Body of pancreas (tissue), 4 donors: ENCODE measurements at places on chromosomes 13 and 19. TPM values are rescaled to one million over a fixed set of nuclear protein-coding genes. Genes with fewer than 3 reads are reported as not detected.
A peak's percentile ranks its signal among the peaks of the same experiment; 100 is the strongest.

OXGR1 gene
- total RNA-seq: 0.52 TPM

ZNF541 gene
- total RNA-seq: under 0.01 TPM

DNA sequence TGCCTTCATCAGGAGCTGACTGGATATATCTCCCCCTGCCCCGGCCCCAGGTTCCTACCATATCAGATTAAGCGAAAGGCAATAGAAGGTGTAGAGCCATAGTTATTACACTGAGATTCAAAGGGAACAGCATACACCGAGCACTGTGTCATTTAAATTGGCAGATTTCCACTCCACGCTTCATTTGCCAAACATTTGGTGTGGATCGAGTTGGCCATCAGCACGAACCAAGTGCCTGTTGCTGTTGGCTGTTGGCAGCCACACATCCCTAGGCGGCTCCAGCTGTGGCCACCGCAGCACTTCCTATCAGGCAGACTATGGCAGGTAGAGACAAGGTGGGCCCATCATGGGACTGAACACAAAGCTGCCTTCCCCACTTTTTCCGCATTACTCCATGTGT lies 115.8 kb downstream of the CCNA1 start:
- DNase-seq: no peak

GRCh38 chr13:29255567-29255966 lies 339.9 kb downstream of the SLC7A1 start:
- no peak for DNase-seq

DNA sequence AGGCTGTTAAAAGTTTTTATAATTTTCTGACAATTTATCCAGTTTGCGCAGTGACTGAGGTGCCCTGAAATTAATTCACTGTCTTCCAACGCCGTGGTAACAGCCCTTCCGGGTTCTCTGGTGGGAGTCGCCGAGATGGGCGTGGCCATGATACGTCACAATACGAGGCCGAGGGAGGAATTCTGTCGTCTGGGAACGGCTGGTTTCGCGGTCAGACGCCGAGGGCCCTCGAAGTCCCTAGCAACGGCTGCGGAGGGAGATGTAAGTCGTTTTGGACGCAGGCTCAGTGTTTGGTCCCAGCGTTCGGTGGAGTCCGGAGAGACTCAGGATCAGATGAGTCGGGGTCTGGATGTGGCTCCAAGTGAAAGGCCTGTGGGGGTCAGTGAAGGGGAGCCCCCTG lies 21.7 kb downstream of the ZNF613 start:
- DNase-seq: peak; percentile 20

- DNase-seq: no peak
Observed at GRCh38 chr13:93794197-93794885, 567.7 kb downstream of the GPC6 start.

DNA sequence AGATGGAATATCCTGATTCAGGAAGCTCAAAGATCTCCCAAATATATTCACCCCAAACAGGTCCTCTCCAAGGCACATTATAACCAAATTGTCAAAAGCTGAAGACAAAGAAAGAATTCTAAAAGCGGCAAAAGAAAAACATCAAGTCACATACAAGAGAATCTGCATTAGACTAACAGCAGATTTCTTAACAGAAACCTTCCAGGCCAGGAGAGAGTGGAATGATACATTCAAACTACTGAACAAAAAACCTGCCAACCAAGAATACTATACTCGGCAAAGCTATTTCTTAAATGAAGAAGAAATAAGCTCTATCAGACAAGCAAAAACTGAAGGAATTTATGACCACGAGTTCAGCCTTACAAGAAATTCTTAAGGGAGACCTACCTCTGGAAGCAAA lies 120.6 kb upstream of the WASF3 start:
- DNase-seq: no peak

DNA sequence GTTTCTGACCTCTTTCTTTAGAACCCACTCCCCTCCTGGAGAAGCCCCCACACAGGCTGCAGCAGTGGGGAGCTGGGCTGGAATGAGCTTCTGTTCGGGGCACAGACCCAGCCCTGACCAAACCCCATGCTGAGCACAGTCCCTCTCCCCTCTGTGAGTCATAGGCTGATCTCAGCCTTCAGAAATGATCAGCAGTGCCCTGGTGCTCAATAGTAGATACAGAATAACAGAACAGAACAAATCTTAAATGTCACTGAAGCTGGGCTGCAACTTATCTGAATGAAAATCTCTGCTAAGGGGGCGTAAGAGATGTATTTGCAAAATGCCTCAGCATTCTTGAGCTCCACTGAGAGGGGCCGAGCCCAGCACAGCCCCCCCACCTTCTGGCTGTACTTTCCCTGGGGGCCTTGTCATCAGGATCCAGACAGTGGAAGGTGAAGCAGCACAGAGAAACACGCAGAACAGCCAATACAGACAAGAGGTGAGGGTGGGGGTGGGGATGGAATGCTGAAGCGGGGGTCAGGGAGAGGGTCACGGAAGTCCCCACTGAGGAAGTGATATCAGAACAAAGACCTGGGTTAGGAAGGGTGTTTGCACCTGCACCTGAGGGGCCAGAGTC lies 9.9 kb downstream of the ZNF665 start:
- no peak for DNase-seq

DNA sequence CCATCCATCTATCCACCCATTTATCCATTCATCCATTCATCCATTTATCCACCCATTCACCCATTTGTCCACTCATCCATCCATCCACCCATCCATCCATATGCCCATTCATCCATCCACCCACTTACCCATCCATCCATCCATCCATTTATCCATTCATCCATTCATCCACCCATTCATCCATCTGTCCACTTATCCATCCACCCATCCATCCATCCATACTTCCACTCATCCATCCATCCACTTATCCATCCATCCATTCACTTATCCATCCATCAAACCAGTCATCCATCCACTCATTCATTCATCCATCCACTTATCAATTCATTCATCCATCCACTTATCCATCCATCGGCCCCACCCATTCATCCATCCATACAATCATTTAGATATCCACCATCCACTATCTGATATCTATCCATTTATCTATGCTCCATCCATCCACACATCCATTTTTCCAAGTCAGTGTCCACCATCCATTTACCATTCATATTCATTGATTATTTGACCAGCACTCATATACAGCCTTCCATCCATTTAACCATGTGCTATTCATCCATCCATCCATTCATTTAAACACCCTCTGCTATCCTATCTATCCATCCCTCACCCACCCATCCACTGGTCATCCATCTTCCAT lies 2.8 kb downstream of the TMEM221 start:
- DNase-seq: no peak

DNA sequence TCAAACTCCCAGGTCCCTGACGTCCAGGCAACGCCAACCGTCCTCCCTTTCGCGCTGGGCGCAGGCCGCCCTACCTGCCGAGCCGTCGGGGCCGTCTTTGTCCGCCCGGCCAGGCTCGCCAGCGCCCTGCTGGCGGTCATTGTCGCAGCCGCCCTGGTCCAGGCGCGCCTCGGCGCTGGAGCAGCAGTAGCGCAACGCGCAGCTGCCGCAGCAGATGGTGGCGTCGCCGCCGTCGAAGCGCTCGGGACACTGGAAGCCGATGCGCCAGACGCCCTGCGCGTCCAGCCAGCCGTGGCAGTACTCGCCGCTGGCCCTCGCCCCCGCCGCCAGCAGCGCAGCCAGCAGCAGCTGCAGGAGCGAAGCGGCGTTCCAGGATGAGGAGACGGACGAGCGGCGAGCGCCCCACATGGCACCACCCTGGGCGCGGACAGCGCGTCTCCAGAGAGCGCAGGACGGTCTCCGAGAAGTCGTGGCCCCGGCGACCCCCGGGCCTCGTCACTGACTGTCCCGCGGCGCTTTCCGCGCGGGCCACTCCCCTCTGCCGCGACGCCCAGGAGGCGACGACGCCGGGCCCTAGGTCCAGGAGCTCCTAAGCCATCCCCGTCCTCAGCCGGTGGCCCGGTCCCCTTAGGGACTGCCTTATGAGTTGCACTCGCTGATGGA lies 1.1 kb downstream of the SHISA2 start:
- DNase-seq: no peak

DNA sequence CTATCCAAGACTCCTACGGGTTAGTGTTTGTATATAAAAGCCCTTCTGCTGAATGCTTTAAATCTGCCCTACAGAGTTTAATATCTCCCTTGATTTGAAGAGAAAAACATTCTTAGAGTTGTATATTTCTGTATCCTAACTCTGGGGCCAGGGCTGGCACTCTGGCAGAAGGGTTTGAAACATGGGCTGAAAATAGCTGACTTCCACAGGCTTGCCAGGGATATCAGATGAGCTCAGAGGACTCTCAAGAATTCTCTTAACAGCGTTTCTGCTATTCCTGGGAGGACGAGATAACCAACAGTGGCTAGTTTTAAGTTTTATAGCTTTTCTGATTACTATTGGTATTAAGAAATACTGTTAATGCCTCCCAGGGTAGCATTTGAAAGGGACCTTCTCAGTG lies 127.5 kb downstream of the LIG4 start:
- no peak for DNase-seq

DNA sequence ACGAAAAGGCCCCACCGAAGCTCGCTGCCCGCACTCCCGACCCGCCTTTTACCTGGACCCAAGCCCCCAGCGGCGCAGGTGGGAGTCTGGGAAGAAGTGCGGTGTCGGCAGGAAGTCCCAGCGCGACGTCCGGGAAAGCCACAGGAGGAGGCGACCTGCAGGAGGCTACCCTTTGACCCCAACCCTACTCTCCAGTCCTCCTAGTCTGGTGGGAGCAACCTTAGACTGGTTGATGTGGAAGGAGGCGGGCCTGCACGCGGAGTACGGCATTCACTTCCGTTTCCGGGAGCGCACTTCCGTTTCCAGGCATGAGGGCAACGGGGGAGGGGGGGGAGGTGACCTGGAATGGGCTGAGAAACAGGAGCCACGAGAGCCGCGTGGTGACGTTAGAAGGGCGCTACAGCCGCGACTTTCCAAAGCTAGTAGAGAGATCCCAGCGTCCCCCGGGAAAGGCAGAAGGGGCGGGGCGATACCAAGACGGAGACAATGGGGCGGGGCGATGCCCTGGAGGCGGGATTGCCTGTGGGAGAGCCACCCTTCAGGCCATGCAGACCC lies 28.5 kb downstream of the ZNF266 start:
- DNase-seq: peak; percentile 67

DNA sequence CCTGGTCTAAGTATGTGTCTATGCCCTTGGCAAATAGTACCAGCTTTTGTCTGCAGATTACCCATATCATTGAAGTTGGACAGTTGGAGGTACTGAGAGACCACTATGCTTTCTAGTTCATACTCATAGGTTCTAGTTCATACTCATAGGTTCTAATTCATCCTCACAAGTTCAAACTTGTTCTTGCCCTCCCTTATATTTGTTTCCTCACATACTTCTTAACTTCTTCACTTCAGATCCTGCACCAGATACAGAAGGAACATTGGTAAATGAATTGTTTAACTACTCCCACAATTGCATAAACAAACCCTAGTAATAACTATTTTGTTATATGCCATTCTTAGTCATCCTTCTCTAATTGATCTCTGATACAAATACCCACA lies 172.2 kb downstream of the SLITRK1 start:
- DNase-seq: no peak

- DNase-seq: peak; percentile 35
Observed at GRCh38 chr19:3243819-3244700, 19.6 kb downstream of the CELF5 start.

DNA sequence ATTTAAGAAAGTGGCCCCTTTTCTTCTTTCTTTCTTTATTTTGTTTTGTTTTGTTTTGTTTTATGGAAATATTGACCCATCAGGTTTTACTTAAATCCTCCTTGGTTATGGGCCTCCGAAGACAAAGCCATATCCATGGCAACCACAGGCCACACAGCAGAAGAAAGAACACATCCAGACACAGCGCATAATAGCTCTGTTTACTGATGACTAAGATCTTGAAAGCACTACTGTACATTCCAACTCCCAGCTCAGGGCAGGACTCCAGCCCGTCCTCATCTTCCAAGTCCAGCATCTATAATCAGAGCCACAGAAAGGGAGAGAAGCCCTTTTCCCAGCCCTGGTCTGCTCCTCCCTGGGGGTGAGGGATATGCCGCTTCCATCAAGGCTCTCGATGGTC lies 84.3 kb downstream of the NUFIP1 start:
- peak; percentile 23 for DNase-seq

DNA sequence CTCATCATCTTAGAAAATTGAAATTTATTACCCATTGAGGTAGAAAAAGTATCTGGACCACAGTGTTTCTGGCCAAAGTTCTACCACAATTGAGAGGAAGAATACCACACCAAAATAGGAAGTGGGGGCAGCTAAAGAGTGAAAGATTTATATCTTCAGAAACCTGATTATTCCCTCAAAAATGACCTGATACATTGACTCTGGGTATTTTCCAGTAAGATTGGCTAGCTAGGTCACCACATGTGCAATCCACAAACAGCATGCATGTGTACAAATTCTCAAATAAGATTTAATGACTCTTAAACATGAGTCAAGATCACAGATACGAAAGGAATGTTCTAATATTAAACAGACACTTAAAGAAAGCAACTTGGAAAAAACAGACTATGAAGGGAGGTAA lies 1516.2 kb upstream of the PCDH20 start:
- DNase-seq: no peak
